ENCODE measurements at places on chromosomes 16 and 17. TPM values are rescaled to one million over a fixed set of nuclear protein-coding genes. Genes with fewer than 3 reads are reported as not detected.

Gene SEZ6L2
- total RNA-seq, result not detected

Gene IL17C
- total RNA-seq, result not detected

GRCh38 chr17:81537343-81537855 is 9.2 kb downstream of the FSCN2 start:
- peaks cover 6% of the 10 kb centered on the region for H3K36me3 ChIP-seq
- no peak overlapping the region for H3K27ac ChIP-seq
- no peak overlapping the region for H3K4me3 ChIP-seq
- peak; percentile 56 for DNase-seq
- H3K27me3 ChIP-seq, result peaks cover 28% of the 10 kb centered on the region

GRCh38 chr16:77868478-77868877 is 80.1 kb downstream of the VAT1L start:
- no peak overlapping the region for H3K27ac ChIP-seq
- no peaks in the 10 kb centered on the region for H3K36me3 ChIP-seq
- no peaks in the 10 kb centered on the region for H3K27me3 ChIP-seq
- H3K4me1 ChIP-seq, result peaks cover 8% of the 10 kb centered on the region

- DNase-seq, result no peak
- H3K4me1 ChIP-seq, result peaks cover 2% of the 10 kb centered on the region
- no peak overlapping the region for H3K27ac ChIP-seq
- H3K4me3 ChIP-seq, result no peak overlapping the region
These were observed 18.7 kb upstream of the EVI2A start for GRCh38 chr17:31339906-31340661.
